Smooth muscle cell of the pulmonary artery (primary cell): ENCODE measurements at places on chromosomes 16 and 17. TPM values are rescaled to one million over a fixed set of nuclear protein-coding genes. Genes with fewer than 3 reads are reported as not detected.

KATNIP gene
- total RNA-seq = 30.4 and 30.7 TPM in 2 replicates

TEX14 gene
- total RNA-seq = 0.03 and 0.07 TPM in 2 replicates

PSMB3 gene
- total RNA-seq = 145 and 162 TPM in 2 replicates

IRX3 gene
- 0.10 and 1.8 TPM in 2 replicates for total RNA-seq

MEIOB gene
- not detected in 2 replicates for total RNA-seq

ALOX15B gene
- total RNA-seq = 0.07 and 1.2 TPM in 2 replicates

GEMIN4 gene
- 12.7 and 17.7 TPM in 2 replicates for total RNA-seq

LPO gene
- 0.07 TPM in 1 of 2 replicates, not detected in the other for total RNA-seq

TBC1D3C gene
- total RNA-seq = 0.39 TPM in 1 of 2 replicates, not detected in the other

FBXO47 gene
- not detected in 2 replicates for total RNA-seq

SAP30BP gene
- total RNA-seq = 36.0 and 42.2 TPM in 2 replicates

NOD2 gene
- total RNA-seq = 0.17 and 0.26 TPM in 2 replicates

ITGAL gene
- 0.17 TPM in 1 of 2 replicates, not detected in the other for total RNA-seq

KRT14 gene
- total RNA-seq = 0.59 and 1.3 TPM in 2 replicates

TCAP gene
- total RNA-seq = 0.52 and 0.53 TPM in 2 replicates

GUCY2D gene
- total RNA-seq = not detected in 2 replicates

KREMEN2 gene
- total RNA-seq = not detected in 2 replicates

ZG16 gene
- total RNA-seq = not detected in 2 replicates

MATCAP1 gene
- total RNA-seq = 16.9 and 20.5 TPM in 2 replicates

CHD9NB gene
- 2.7 and 4.4 TPM in 2 replicates for total RNA-seq

KRT37 gene
- total RNA-seq = not detected in 2 replicates

NPTX1 gene
- 7.7 and 8.0 TPM in 2 replicates for total RNA-seq

HOXB3 gene
- 8.4 and 11.1 TPM in 2 replicates for total RNA-seq

CRISPLD2 gene
- total RNA-seq = 1.2 and 38.1 TPM in 2 replicates

C1QBP gene
- 92.9 and 119 TPM in 2 replicates for total RNA-seq

CPHXL2 gene
- not detected in 2 replicates for total RNA-seq

NHLRC4 gene
- 0.99 and 1.3 TPM in 2 replicates for total RNA-seq
